ENCODE measurements at places on chromosomes 4 and X.

- no peak for DNase-seq
These were observed 93.1 kb upstream of the TEX13A start for GRCh38 chrX:105313596-105313995.

GRCh38 chr4:158796370-158797140, 27.7 kb downstream of the FNIP2 start:
- no peak for DNase-seq

GRCh38 chrX:45668686-45669443, 468.2 kb upstream of the DIPK2B start:
- DNase-seq: no peak

GRCh38 chrX:31070057-31070468, 1.8 kb downstream of the FTHL17 start:
- no peak for DNase-seq

GRCh38 chr4:183971929-183972490, 66.9 kb downstream of the STOX2 start:
- no peak for DNase-seq

DNA sequence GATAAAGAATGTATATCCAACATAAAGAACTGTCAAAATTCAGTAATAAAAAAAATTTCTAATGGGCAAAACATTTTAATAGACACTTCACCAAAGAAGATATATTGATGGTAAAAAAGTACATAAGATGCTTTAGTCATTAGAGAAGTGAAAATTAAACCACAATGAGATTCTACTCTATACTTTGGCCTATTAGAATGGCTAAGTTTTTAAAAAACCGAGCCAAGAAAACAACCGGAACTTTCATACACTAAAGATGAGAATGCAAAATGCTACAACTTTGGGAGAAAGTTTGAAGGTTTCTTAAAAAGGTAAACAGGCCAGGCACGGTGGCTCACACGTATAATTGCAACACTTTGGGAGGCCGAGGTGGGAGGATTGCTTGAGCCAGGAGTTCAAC, 20.8 kb downstream of the CNOT6L start:
- DNase-seq: no peak

DNA sequence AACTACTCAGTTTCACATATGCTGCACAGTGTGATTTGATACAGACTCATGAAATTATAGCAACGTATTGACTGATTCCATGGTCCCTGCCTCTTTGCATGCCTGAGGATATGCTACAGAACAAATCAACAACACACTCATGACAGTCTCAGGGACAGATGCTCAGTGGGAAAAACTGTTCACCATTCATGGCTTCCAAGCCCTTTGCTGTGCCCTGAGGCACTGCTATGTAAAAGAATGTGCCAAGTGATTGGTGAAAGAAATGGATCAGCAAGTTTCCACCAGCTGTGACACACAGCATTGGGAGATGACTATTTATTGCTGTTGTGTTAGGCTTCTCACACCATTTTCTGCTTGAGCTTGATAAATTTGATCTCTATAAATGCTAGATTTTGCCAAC, 825.6 kb upstream of the INTU start:
- DNase-seq: no peak

- DNase-seq: no peak
These were observed 25.0 kb downstream of the COL4A5 start for GRCh38 chrX:108464604-108465003.

DNA sequence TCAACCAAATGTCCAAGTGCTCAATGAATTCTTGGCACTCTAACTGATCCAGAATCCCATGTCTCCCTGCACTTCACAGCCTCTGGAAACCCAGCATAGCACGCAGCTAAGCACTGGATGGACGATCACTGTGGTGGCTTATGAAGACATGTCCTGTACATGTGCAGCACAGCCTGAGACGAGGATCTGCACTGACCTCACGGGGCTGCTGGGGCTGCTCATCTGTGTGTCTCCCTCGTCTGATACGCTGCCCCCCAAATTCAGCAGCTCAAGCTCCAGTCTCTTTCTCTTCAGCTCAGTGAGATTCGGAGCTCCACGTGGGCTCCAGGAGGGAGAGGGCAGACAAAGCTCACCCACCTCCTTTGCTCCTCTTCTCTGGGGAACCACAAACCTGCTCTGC, 126.9 kb downstream of the CPZ start:
- DNase-seq: no peak

- DNase-seq: no peak
These were observed 189.1 kb downstream of the AFAP1 start for GRCh38 chr4:7750523-7750922.

- no peak for DNase-seq
These were observed 39.0 kb downstream of the ENPEP start for GRCh38 chr4:110514889-110515479.

DNA sequence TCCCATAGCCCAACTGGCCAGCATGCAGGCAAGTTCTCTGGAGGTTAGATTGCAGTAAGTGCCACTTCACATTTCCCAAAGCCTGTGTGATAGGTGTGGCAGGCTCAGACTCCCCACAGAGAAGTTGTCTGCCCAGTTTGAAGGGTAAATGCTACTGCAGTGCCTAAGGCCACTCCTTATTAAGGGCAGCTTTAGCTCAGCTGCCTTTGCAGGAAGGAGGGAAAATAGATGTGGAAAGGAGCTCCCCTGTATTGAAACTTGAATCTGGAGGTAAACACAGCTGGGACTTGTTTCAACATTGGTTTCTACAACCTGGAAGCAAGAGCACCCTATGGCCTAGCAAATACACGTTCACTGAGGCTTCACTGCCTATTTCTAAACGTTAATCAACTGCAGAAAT, 22.4 kb downstream of the NEXMIF start:
- DNase-seq: no peak

DNA sequence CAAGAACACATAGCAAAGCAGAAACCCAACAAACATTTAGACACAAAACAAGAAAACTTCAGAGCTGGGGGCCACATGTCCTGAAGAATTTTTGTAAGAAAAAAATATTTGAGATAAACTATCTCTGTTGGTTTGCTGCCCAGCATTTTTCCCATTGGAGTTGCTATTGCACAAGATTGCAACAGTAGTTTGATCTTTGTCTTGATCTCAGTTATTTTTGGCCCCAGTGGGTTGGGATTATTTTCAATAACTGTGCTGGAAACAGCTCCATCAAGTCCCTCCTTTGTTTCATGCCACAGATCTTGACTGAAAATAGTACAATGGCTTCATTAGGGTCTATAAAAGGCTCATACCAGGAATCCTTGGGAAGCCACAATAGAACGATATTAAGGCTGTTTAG, 103.8 kb upstream of the RAI2 start:
- DNase-seq: no peak

- no peak for DNase-seq
These were observed 7.4 kb upstream of the TAPT1 start for GRCh38 chr4:16233569-16234177.

- no peak for DNase-seq
These were observed 389.7 kb downstream of the GPM6A start for GRCh38 chr4:175422331-175422730.

DNA sequence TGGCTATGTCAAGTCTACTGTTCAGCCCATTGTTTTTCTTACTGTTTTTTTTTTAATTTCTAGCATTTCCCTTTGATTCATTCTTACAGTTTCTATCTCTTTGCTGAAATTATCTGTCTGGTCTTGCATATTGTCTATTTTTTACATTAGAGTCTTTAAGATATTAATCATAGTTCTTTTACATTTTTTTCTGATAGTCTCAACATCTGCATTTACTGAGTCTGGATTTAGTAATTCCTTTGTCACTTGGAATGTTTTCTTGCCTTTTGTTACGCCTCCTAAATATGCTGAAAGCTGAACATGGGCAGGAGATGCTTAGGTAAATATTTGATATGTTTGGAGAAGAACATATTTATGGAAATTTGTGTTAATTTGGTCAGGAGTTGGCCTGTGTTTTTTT, 10.4 kb downstream of the JADE3 start:
- no peak for DNase-seq

DNA sequence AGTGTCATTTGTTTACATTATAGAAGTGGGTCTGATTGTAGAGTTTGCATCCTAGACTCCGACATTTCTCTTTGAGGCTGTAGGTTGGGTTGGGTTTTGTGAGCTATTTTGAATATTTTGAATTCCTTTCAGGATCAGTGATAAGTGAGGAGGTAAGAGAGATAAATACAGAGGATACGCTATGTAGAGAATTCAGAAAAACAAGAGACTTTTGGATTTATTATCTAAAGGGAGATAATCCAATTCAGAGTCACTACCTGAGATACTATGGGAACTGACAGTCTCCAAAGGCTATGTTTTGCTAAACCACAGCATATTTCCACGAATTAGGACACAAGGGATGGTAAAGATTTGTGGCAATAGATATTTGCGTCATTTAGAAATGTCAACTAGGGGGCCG, 16.9 kb upstream of the RAP2C start:
- no peak for DNase-seq

DNA sequence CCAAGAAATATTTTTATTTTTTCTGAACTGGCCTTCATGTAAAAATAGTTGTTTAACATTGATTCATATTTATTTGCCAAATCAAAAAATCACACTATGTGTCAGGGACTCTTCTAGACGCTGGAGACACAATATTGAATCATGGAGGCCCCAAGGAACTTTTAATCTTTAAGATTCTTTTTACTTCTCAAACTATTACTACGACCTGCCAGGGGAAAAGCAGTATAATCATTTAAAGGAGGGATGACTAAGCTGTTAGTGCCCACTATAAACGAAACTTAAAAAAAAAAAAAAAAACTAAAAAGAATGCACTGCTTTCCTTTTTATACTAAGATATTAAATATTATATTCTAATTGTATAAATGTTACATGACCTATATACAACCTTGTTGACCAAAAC, 84.7 kb downstream of the PPA2 start:
- DNase-seq: no peak

GRCh38 chrX:9635803-9636202, 129.8 kb downstream of the GPR143 start:
- DNase-seq: no peak
